Neural progenitor cell (in vitro differentiated cells): ENCODE measurements at places on chromosomes 11 and 22.

GRCh38 chr11:18313965-18314763, 7.8 kb downstream of the HPS5 start:
- DNase-seq, result no peak

- DNase-seq, result peak; percentile 2
These were observed 13.8 kb upstream of the SLC39A13 start for GRCh38 chr11:47394322-47395222.

- DNase-seq, result peak; percentile 72
These were observed 788 bp downstream of the DRD4 start for GRCh38 chr11:637593-638521.

DNA sequence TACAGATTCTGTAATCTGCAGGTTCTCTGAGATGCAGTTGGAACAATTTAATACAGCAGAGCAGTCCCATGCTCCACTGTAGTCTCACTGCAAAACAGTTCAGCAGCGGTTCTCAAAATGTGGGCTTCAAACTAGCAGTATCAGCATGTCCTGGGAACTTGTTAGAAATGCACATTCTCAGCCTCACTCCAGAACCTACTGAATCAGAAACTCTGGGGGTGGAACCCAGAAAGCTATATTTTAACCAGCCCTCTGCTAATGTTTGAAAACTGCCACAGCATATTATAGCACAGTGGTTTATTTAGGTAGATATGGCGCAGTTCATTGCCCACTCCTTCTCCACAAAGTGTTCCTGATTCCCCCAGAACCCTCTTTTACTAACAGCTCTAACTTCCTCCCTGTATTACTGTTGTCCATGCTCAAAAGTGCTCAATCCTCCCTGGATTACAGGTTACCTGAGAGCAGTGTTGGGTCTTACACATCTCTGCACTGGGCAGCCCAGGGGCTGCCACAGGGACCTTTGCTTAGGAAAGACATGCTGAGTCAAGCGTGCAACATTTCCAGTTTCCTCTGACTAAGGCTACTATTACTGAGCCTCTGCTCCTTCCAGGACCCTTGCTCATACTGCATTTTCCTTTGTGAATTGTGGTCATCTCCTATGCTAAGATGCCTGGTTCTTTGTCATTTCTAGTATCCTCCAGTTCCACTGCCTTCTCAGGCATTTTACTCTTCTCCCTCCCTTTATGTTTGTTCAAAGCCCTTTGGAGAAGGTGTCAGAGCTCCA, 7.7 kb upstream of the DGAT2 start:
- DNase-seq, result no peak

- no peak for DNase-seq
These were observed 19.8 kb upstream of the PRAME start for GRCh38 chr22:22578702-22579424.
